ENCODE measurements at places on chromosomes 2 and 18.

GRCh38 chr2:207083361-207084110 lies 82.2 kb downstream of the KLF7 start:
- DNase-seq: no peak

- no peak for DNase-seq
These were observed 360.3 kb downstream of the LRP1B start for GRCh38 chr2:141770530-141770929.

- no peak for DNase-seq
These were observed 98.5 kb downstream of the GLI2 start for GRCh38 chr2:120834206-120834605.

DNA sequence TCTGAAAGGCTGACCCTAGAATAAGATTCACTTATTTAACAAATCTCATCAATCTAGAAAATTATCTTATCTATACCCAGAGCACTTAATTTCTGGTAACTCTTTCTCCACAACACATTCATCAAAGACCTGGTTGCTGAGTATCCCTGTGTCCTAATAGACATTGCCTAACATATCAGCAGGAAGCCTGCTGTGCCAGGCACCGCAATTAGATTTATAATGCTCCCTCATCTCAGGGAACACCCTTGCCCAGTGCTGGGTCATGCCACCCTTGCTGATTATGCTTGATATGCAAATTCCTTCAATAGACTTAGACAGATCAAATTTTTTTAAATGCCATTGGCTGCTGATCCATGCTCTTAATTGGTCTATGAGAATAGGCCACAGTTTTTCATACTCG lies 3.8 kb downstream of the DSG1 start:
- DNase-seq: no peak

GRCh38 chr2:205586626-205587025 lies 95.7 kb upstream of the NRP2 start:
- DNase-seq: no peak

- DNase-seq: no peak
These were observed 270.6 kb upstream of the MMADHC start for GRCh38 chr2:149858216-149858615.

GRCh38 chr2:62309465-62310091 lies 113.7 kb downstream of the B3GNT2 start:
- DNase-seq: peak; percentile 71

- no peak for DNase-seq
These were observed 56.4 kb downstream of the TTC32 start for GRCh38 chr2:19845323-19845920.

DNA sequence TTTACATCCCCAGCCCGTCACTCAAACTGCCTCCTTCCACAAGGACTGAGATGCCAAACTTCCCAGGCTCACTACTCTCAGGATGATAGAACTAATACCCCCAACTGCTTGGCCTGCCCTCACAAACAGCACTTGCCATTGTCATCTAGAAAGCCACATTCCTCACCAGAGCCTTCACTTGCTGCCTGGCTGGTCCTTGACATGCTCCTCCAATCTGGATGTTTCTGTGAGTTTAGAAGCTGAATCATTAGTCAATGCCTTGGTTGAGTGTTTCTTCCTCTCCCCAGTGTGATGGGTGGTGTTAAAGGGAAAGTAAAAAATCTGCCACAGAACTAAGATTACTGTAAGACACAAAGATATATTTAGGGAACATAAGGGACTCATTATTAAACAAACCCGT lies 52.5 kb downstream of the MARCHF4 start:
- DNase-seq: no peak

- no peak for DNase-seq
These were observed 33.4 kb downstream of the TGFBRAP1 start for GRCh38 chr2:105296017-105296611.

GRCh38 chr18:11339188-11339775 lies 189.9 kb upstream of the PIEZO2 start:
- no peak for DNase-seq

GRCh38 chr2:237153181-237153580 lies 67.5 kb downstream of the COPS8 start:
- no peak for DNase-seq

DNA sequence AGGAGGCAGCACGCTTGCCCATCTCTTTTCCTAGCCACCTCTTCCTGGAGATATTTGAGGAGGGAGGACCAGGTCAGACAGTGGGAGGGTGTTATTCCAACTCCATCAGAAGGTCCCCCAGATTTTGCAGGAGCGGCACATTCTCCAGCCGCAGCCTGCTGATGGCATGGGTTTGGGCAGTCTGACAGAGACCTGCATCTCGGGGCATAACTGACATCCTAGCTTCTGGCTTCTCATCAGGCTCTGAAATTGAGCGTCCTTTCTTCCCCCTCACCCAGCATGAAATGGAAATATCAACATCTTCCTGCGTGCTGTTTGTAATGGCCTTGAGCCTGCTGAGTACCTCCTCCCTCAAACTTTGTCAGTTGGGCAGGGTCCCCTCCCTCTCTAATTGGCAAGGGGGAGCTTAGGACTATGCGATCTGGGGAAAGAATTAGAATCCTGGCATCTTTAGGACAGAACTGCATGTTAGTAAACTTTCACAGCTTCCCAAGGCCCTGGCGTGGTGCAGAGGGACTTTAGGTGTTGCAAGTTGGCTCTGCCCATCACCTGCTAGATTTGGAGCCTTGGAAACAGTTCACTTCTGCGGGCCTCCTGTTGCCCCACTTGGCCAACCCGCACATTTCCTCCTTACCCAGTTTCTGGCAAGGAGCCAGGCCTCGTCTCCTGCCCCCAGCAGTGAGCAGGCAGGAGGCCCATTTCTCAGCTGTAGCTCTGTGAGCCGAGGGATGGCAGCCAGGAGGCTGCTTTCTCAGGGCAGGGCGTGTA lies 2.2 kb downstream of the ITM2C start:
- peak; percentile 50 for DNase-seq

GRCh38 chr18:58194028-58194427 lies 150.0 kb downstream of the NEDD4L start:
- DNase-seq: no peak

GRCh38 chr18:38941711-38942561 lies 1376.3 kb upstream of the CELF4 start:
- DNase-seq: no peak

DNA sequence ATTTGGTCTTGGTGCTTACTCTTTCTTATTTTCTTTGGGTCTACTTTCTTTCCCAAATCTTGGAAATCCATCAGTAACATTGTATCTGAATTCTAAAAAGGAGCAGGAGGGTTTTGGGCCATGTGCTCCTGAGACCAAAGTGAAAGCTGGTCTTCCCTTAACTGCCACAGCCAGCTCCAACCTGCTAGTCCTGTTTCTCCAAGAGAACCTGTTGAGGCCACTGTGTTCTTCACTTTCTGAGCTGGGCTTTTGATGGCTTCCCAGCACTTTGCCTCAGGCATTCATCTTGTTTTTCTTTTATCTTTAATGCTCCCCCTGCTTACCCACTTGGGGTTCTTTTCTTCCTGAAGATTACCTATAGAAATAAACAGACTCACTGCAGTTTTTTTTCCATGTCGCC lies 53.3 kb downstream of the ARHGAP28 start:
- no peak for DNase-seq

DNA sequence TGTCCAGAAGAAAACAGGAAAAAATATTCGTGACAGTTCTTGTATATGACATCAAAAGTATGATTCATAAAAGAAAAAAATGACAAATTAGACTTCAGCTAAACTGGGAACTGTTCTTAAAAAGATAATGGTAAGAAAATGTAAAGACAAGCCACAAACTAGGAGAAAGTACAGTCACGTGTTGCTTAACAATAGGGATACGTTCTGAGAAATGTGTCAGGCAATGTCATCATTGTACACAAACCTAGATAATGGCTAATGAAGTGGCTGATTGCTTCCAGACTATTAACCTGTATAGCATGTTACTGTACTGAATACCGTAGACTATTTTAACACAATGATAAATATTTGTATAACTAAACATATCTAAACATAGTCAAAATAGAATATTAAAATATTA lies 35.9 kb upstream of the CTIF start:
- no peak for DNase-seq

DNA sequence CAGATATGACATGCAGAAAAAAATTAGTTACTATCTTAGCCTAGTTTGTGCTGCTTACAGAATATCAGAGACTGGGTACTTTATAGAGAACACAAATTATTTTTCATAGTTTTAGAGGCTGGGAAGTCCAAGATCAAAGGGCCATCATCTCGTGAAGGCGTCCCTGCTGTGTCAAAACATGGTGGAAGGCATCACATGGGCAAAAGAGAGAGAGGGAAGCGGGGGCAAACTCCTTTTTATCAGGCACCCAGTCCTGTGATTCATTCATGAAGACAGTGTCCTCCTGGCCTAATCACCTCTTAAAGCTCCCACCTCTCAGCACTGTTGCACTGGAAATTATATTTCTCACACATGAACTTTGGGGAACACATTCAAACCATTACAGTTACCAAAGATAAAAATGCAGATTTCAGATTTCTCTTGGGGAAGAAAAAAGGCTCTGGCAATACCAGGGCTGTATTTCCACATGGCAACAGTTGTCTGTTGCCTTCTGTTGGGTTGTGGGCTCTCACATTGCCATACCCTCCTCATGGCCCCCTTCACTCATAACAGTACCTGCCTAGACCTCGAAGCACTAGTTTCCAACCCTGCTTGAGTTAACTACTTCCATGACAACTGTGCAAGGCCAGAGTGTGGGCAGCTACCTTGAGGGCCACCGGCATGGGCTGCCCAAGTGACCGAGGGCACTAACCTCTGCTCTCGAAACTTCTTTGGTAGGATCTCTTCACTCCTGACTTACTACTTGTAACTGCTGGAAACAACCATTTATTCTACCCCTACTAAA lies 2.7 kb upstream of the ACTR3 start:
- DNase-seq: peak; percentile 55

- peak; percentile 99 for DNase-seq
These were observed at the start of the genes CIAO1 and TMEM127 for GRCh38 chr2:96265840-96266679. TSS of gene CIAO1 (plus strand) at chr2:96266225. CDS start at chr2:96266351, 126 bp downstream. TSS of gene TMEM127 (minus strand) at chr2:96265997. CDS start at chr2:96265381, 616 bp downstream.

DNA sequence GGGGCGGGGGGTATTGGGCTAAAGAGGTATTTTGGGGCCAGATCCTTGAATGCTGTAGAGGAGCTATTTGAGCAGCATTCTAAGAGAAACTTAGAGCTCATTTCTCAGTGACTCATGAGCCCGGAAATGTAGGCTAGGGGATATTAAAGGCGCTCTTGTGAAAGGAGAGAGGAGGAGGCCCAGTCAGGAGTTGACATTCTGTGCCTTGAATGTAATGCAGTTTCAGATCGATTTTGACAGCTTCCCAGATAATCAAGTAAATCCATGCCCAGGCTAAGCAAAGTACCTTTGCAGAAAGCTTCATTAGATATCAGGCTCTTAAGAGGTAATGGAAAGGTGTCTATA lies 1.5 kb downstream of the CAB39 start:
- DNase-seq: peak; percentile 73

DNA sequence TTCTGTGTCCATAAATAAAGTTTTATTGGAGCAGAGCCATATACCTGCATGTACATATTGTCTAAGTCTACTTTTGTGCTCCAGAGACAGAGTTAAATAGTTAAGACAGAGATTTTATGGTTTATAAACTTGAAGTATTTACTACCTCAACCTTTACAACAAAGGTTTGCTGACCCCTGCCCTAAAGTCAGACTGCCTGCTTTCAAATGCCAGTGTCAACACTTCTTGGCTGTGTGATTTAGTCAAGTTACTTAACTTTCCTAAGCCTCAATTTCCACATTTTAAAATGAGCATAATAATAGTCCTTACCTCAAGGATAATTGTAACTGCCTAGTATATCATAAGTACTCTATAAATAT lies 44.4 kb upstream of the ITPRID2 start:
- DNase-seq: no peak

DNA sequence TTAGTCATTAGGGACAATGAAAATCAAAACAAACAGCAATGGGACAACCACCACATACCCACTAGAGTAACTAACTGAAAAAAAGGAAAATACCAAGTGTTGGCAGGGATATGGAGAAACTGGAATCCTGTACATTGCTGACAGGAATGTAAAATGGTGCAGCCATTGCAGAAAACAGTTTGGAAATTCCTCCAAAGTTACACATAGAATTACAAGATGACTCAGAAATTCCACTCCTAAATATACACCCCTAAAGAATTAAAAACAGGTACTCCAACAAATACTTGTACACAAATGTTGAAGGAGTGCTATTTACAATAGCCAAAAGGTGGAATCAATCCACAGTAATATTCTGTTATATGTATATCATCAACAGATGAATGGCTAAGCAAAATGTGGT lies 110.9 kb downstream of the ROCK1 start:
- no peak for DNase-seq

GRCh38 chr2:205755923-205756322 lies 73.6 kb downstream of the NRP2 start:
- DNase-seq: no peak

GRCh38 chr18:10715791-10716190 lies 190.0 kb downstream of the NAPG start:
- no peak for DNase-seq

- DNase-seq: no peak
These were observed 74.8 kb downstream of the CHST9 start for GRCh38 chr18:27110319-27110718.

DNA sequence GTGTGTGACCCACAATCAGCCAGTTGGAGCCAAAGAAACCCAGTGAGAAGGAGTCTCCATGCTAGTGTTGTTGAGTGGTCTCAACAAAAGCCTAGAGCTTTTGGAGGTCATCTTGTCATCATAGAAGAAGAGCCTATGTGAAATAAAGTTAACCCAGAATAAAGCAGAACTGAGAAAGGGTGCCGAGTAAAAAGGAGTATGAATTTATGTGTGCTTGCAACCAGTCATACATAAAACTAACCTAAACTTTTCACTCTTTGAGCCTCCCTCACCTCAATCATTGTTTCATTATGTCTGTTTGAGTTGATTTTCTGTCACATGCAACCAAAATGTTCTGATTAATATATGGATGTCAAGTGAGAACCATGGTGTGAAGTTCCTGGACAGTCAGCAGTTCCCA lies 599.3 kb upstream of the ZEB2 start:
- DNase-seq: no peak

GRCh38 chr2:17878281-17879136 lies at the start of gene KCNS3:
TSS of gene KCNS3 (plus strand) at chr2:17878667. CDS start at chr2:17931009, 52,342 bp downstream.
- no peak for DNase-seq

DNA sequence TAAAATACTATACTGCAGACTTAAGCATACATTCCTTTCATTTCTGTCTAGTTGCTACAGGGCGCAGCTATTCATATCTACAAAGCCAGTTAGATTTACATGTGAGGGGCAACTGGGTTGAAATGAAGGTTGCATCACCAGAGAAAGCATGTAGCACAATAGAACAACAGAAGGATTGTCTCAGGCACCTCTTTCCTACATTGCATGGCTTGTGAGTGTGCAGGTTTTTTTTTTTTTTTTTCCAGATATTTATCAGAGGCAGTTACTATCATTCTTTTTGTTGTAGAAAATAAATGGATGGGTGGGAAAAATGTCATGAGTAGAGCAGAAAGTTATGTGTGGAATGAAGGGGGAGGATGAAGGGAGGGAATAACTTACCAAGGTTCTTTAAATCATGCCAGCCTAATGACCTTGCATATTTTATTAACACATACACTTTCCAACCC lies 86.8 kb downstream of the ERBB4 start:
- DNase-seq: no peak

DNA sequence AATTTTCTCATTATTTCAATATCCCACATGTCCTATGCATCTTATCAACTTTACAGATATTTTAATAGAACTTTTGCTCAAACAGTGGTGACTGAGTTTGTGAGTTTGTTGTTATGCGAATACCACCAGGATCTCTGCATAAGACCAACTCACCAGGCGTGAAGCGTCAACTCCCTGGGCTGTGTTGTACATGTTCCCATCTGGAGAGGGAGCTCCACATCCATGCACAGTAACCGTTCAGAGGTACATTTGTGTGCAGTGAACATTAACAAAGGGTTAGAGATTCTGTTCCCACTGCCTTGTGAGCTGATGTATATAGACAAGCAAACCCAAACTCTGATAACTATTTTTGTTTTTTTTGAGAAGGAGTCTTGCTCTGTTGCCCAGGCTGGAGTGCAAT lies 188.7 kb downstream of the MYT1L start:
- no peak for DNase-seq

Measured in activated CD4-positive, alpha-beta T cell treated with anti-CD3 and anti-CD28 coated beads, Interleukin-2, Interleukin-4, amounts not matched to agents 100 ng/mL and 50 ng/mL, durations not matched to agents 16 hours and 8 hours (primary cell).